Small intestine (tissue), 16 donors: ENCODE measurements at places on chromosomes 6 and 20. TPM values are rescaled to one million over a fixed set of nuclear protein-coding genes. Genes with fewer than 3 reads are reported as not detected.

Gene B3GAT2
- polyA plus RNA-seq, result 0.27 TPM

Gene SNAP25
- polyA plus RNA-seq, result 2.0 TPM

Gene C6orf15
- polyA plus RNA-seq, result not detected

DNA sequence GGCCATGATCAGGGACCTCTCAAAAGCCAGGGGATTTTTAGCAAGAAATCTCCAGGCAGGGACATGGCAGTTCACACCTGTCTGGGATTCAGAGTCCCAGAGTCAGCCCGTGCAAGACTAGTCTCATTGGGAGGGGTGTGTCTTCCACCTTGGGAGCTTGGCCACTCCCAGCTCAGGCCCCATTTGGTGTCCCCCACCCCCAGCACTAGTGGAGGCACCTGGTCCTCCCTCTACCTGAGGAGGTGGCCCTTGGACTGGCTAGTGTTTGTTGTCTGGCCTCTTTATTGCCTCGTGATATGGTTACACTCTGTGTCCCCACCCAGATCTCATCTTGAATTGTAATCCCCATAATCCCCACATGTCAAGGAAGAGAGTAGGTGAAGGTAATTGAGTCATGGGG, 140.8 kb upstream of the PHACTR3 start:
- no peak overlapping the region for H3K4me3 ChIP-seq
- H3K36me3 ChIP-seq, result no peaks in the 10 kb centered on the region
- no peaks in the 10 kb centered on the region for H3K27me3 ChIP-seq
- no peak overlapping the region for H3K27ac ChIP-seq
- H3K4me1 ChIP-seq, result no peaks in the 10 kb centered on the region

GRCh38 chr6:93272896-93273295, 146.5 kb downstream of the EPHA7 start:
- no peak overlapping the region for H3K4me3 ChIP-seq
- no peak overlapping the region for H3K27ac ChIP-seq
- H3K36me3 ChIP-seq, result no peaks in the 10 kb centered on the region
- DNase-seq, result no peak
